Cerebellar nuclear complex (tissue), 1 donor: ENCODE measurements at places on chromosomes 11 and 22.

- no peak for DNase-seq
Observed at GRCh38 chr11:30381879-30382278, 59.0 kb downstream of the ARL14EP start.

- DNase-seq: no peak
Observed at GRCh38 chr11:66287211-66287888, 1.6 kb downstream of the YIF1A start.

DNA sequence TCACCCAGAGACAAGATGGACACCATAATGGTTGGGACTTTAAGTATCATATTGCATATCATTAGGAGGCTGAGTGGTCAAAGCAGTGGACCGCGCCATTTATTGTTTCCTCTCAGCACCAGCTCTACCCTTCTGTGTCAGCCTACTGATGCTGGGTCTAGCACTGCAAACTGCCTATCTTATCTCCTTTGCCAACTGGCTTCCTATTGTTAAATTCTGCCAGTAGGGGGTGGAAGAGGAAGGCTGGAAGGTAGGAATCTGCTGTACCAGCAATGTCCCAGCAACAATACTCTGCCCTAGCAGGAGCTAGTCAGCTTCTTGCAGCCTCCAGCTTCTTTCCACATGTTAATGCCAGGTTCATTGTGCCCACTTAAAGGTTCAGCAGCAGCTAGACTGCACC is 367.1 kb upstream of the PDGFD start:
- DNase-seq: no peak

DNA sequence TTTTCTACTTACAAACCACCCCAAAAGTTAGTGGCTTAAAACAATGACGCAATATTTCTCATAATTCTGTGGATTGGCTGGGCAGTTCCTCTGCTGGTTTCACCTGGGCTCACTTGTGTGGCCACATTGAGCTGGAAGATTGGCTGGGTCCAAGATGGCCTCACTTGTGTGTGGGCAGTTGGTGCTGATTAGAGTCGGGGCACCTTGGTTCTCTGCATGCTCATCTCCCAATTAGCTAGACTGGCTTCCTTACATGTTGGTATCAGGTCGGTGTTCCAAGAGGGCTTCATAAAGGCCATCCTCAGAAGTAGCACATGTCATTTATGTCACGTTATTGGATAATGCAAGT is 12.5 kb downstream of the MAML2 start:
- no peak for DNase-seq

- no peak for DNase-seq
Observed at GRCh38 chr11:110513259-110513801, 83.6 kb downstream of the FDX1 start.

GRCh38 chr11:32309530-32310213 is 125.7 kb downstream of the WT1 start:
- no peak for DNase-seq

GRCh38 chr11:88886796-88887195 is 179.0 kb downstream of the GRM5 start:
- DNase-seq: no peak

GRCh38 chr22:40328546-40329456 is 17.5 kb upstream of the ADSL start:
- DNase-seq: no peak

GRCh38 chr11:75311858-75312288 is 39.6 kb downstream of the ARRB1 start:
- no peak for DNase-seq

DNA sequence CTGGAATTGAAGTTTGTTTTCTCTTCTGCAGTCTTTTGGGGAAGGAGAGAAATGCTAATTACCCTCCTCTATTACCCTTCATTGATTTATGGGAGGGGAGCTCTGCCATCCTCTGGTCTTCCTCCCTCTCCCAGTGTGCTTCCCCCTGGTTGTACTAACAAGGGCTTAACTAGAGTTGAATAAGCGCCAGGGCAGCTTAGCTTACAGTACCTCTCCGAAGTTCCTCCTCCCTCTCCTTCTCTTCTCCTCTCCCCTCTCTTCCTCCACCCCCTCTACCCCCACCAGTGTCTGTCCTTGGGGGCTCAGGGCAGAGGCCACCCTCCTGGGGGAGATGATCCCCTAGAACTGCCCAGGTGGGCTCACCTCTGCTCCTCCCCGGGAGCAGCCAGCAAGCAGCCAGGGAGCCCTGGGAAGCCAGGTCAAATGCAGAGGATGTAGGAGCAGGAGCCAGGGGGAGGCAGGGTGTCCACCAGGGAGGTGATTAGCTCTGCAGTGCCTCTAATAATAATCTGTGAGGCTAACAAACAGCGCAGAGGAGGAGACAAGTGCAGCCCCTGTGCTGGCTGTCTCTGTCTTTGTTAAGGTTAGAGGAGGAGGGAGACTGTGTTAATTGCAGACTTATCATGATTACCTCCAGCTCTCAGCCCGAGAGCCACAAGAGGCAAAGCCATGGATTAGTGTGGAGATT is 191.6 kb upstream of the CADM1 start:
- DNase-seq: no peak

DNA sequence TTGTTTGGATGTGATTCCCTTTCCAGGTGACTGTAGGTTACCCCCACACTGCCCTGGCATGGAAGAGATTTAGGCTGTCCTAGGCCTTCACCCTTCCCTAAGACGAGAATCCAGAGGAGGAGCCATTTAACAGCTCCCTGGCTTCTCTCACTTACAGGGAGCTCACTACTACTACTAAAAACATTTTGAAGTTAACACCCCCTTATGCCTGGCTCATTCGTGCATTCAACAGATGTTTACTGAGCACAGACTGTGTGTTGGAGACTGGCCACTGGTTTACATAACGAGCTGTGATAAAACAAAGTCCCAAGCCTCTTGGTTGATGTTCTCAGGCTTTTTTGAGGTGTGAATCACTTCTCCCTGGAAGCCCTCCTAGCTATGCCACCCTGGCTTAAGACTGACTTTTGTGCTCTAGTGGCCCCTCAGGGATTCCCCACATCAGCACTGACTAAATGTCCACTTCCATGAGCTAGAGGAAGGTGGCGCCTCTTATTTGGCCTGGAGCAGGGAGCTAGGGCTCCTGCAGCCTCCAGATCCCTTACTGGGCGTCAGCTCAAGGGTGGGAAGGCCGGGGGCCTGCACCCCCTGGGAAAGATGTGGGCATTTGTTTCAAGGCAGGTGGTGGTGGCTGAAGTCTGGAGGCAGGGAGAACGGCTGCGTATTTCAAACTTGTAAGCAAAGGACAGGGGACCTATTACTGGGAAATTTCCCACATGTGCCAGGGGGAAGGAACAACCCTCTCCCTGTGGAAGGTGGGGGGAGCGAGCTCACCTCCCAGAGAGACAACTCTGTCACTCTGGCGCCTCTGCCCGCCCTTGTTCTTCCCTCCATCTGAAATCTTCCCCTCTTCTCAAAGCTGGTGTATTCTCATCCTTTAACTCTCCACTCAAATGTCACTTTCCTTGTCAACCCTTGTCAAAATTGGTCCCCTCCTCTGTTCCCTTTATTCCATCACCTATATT is 19.4 kb upstream of the MALAT1 start:
- no peak for DNase-seq

DNA sequence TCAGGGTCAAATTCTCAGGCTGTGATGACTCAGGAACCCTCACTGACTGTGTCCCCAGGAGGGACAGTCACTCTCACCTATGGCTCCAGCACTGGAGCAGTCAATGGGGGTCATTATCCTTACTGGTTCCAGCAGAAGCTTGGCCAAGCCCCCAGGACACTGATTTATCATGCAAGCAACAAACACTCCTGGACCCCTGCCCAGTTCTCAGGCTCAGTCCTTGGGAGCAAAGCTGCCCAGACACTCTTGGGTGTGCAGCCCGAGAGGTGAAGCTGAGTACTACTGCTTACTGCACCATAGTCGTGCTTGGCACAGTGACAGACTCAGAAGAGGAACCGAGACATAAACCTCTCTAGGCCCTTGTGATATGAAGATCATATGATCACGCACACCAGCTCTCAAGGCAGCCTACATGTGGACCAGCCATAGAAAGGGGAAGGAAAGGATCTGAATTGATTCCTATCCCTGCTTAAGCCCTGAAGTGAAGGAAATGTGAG is 58.2 kb downstream of the ZNF280B start:
- no peak for DNase-seq

DNA sequence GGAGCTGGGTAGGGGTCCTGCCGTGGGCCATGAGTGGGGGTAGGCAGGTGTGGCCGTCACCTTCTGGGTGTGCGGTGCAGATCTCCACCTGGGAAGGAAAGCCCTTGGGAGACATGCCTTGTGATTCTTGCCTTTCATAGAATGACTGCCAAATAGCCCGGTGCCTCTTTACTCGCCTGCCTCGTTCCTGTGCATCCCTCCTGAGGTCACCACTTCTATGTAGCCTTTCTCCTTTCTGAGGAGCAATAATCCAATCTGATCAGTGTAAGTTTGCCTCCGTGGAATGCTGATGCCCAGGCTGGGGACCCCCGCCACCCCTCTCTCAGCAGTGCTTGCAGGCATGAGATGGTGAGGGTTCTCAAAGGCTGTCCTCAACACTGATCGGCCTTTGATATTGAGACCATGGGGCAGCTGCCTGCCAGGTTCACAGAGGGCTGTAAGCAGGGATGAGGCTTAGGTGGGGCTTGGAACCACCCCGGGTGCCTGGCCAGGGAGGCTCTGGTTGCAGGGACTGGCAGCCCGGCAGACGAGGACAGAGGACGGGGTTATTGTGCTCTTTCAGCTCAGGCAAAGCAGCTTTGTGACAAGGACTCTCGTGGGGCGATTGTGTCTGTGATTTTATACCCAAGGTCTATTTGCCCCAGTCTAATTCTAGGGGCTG is 86.1 kb upstream of the WNT7B start:
- DNase-seq: no peak

- no peak for DNase-seq
Observed at GRCh38 chr22:36369922-36370791, 17.6 kb downstream of the MYH9 start.

DNA sequence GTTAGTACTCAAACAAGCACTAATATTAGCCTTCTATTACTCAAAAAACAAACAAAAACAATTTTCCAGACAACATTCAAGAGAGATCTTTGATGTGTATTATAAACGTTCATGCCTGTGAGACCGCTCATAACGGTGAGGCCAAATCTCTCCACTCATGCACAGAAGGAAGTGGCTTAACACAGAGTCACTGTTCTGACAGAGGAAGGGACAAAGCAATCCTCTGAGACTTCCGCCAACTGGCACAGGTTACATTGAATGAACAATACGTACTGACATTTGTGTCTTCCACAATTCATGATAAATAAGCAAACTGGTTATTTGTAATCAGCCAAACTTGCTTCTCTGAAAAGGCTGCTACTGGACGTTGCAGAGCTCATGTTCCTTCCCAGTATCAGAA is 30.5 kb downstream of the CHKA start:
- no peak for DNase-seq
